ENCODE measurements at places on chromosomes 1 and 21.

- DNase-seq: no peak
Measured at GRCh38 chr1:209431402-209431801, 152.1 kb upstream of the CAMK1G start.

DNA sequence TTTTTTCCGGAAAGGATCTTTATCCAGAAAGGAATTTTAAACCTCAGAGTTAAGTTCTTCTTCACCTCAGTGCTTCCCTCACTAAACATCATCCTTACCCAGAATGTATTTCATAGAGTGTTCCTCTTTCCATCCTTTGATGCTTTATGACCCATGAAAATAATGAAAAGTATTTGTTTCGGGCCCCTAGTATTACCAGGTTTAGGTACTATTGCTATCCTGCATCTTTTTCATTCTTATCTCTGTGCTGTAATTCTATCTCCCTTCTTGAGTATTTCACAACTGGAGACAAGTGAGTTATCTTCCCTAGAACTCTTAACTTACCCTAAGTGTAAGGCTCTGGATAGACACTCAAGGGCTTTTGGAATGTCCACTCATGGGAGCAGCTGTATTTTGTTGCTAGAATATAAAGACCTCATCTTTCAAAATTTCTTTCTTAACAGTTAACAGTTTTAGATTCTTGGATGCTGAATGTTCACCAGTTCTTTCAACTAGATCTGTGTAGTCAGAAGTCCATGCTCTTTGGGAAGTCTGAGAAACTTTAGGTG, 26.2 kb downstream of the UCK2 start:
- peak; percentile 61 for DNase-seq

DNA sequence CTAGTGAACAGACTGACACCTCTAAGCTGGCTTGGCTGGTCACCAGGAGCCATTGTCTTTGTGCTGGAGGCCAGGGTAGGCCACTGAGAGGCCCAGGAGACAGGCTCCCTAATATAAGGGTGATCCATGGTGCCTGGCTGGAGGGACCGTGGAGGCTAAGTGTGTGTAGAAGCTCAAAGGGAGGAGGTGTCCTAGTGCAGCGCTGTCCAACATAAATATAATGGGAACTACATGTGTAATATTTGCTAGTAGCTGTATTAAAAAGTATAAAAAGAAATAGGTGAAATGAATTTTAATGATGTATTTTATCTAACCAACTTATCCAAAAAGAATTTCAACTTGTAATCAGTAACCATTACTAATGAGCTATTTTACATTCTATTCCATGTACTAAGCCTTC, 35.0 kb downstream of the SOX13 start:
- no peak for DNase-seq

- DNase-seq: no peak
Measured at GRCh38 chr1:29496701-29497100, 260.4 kb downstream of the PTPRU start.

- peak; percentile 61 for DNase-seq
Measured at GRCh38 chr1:21308847-21309652, 18.8 kb upstream of the ECE1 start.

DNA sequence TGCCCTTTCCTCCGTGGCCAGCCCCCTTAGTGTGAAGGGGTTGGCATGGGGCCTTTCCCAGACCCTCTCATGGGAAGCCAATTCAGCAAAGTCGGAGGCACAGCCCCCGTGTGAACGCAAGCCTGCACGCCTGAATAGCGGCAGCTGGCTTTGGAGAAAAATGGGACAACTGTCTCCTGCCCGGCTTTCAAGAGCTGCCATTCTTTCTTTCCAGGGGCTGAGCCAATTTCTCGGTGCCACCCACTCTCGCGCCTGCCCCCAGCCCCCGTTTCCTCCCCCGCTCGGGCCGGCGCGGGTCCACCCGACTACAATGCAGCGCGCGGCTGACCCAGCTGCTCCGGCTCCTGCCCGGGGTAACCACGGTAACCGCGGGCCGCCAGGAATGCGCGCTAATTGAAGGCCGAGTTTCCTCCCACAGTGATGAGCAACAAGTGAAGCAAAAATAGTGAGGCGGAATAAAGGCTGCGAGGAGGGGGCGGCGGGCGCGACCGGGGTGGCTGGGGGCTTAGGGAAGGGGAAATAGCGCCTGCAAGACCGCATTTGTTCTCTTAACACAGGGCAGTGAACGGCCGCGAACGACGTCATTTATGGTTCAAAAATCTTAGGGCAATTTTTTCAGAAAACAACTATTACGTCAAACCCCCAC, 27.8 kb downstream of the ILDR2 start:
- DNase-seq: peak; percentile 39

- DNase-seq: no peak
Measured at GRCh38 chr1:33178836-33179439, 2.9 kb downstream of the TRIM62 start.

DNA sequence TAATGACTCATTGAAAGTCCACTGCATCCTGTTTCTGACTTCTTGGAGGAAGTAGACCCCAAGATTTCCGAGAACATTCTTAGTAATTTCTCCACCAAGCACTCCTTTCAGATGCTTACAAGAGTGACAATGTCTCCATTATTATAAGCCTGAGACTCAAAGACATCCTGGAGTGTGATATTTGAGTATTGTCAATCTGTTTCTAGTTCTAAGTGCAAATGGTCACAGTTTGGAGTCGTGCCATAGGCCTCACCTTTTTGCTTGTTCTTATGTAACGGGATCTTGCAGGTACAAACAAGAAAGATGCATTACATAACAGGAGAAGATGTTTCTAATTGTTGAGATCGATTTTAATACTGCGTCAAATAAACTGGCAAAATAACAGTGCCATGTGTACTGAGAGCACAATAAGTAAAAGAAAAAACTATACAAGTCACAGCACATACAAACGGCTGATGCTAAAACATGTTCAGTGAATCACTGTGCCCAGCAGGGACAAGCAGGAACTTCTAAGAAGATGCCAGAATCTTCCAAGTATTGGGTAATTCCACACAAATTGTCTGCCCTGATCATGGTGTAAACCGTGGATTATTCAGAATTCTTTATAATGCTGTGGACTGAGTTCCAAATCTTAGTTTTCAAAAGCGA, 54.1 kb downstream of the CD2 start:
- DNase-seq: no peak

GRCh38 chr1:182397653-182398393, 2.6 kb downstream of the TEDDM1 start:
- no peak for DNase-seq

GRCh38 chr1:17397910-17398695, 26.1 kb downstream of the PADI6 start:
- DNase-seq: no peak

DNA sequence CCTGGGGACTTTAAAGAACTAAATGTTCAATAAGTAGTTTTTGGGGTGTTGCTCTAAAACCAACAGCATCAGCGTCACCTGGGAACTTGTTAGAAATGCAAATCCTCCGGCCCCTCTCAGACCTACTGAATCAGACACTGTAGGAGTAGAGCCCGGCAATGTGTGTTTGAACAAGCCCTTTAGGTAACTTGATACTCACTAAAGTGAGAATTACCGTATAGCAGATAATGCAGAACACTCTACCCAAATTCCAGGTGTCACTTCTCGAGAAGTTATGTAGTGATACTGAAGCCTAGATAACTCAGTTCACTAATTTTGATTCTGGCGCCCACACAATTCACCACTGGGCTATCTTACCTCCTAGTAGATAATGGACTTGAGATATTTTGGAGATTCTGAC, 3.7 kb upstream of the DPT start:
- DNase-seq: no peak

DNA sequence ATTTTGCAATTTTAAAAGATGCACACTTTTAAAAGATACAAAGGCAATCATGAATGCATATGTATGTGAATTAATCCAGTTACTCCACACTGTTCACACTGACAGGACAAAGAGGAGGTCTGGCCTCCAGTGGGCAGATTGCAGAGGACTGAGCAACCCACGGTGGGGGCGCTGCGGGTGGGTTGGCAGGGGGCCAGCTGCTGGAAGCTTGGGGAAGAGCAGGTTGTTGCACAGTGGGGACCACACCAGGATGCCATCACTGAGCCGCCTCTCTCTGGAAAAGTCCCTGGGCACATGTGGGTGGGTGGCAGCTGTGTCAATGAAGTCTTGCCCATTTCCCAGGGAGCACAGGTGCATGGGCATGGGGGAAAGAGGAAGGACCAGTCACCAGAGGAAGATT, 12.7 kb upstream of the PADI4 start:
- no peak for DNase-seq

GRCh38 chr1:168686666-168687065, 42.3 kb downstream of the DPT start:
- no peak for DNase-seq

GRCh38 chr1:28642056-28642846, 616 bp downstream of the TAF12 start:
- no peak for DNase-seq

- peak; percentile 48 for DNase-seq
Measured at GRCh38 chr1:23103001-23103889, 65.4 kb downstream of the LUZP1 start.

- DNase-seq: peak; percentile 61
Measured at GRCh38 chr1:240719953-240720700, 108.2 kb upstream of the GREM2 start.

DNA sequence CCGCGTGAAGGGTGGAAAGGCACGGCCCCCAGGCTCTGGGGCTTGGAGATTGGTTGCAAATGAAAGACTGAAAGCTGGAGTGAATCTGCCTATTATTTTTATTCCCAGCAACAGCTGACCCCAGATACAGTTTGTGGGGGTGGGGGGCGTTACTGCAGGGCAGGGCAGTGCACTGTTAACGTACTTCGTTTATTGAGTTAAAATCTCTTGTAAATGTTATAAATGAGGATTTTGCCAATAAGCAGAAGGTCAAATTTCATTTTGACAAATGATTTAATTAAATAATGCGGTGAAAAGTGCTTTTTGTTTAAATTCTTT, 1.0 kb upstream of the VPS26C start:
- no peak for DNase-seq

- DNase-seq: no peak
Measured at GRCh38 chr1:17873007-17873675, 118.0 kb downstream of the ACTL8 start.

DNA sequence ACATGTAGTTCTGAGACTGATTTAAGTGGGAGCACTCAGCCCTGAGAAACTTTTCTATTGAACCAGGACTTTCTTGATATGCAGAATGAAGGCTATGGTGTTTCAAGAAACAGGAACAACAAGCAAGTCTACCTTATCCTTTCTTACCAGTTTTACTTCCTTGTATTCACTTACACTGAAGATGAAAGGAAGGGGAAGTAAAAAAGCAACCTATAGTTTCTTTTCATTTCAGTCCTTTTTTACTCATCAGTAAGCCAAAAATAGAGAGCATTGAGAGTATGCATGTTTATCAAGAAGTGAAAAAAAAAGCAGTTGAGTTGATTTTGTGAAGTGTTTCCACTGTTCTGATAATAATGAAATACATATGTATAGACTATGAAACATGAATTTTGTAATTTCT, 1010.3 kb downstream of the AMY1C start:
- DNase-seq: no peak

- DNase-seq: no peak
Measured at GRCh38 chr1:1665815-1666251, 7.0 kb upstream of the CDK11B start.

- DNase-seq: peak; percentile 93
Measured at GRCh38 chr1:1013105-1013921, at the start of gene ISG15. ISG15 (plus strand) TSS chr1:1013497; CDS start chr1:1013574, 77 bp downstream.

DNA sequence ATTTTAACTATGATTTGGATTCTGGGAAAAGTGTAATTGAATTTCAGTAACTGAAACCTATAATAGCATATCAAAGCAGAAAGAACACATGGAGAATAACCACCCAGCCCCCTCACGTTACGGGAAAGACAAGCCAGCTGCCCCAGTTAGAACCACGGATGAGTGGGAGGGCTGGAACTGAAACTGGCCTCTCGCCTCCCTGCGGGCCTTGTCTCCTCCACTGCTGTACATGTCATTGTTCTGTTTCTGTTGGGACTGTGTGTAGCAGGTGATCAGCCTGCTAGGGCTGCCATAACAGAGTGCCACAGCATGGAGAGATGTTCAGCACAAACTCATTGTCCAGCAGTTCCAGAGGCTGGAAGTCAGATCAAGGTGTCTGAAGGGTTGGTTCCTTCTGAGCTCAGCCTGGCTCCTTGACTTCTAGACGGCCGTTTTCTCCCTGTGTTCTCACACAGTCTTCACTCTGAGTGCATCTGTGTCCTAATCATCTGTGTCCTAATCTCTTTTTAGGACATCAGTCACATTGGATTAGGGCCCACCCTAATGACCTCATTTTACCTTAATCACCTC, 52.4 kb downstream of the MAP3K21 start:
- DNase-seq: no peak

DNA sequence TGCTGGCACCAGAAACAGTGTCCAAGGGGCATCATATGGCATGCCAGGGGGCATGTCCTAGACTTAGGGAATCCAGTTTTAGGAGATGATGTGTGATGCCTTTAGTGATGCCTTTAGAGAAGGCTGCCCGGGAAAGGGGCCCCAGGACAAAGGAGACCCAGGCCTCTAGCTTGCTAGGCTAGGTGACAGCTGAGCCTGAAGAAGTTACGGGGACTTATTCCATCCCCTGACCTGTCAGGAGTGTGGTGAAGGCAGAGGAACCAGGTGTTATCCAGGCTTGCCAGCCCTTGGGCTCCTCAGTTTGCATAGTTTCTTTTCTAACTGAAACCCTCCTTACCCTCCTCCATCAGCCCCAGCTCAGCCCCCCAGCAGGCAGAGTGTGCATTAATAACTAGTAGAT, 269.7 kb upstream of the CSF3R start:
- DNase-seq: no peak

GRCh38 chr21:15406791-15407190, 323.0 kb upstream of the USP25 start:
- DNase-seq: no peak

GRCh38 chr1:111559736-111560279, 56.4 kb upstream of the ADORA3 start:
- no peak for DNase-seq

GRCh38 chr1:184110272-184111204, 59.0 kb downstream of the TSEN15 start:
- DNase-seq: no peak

DNA sequence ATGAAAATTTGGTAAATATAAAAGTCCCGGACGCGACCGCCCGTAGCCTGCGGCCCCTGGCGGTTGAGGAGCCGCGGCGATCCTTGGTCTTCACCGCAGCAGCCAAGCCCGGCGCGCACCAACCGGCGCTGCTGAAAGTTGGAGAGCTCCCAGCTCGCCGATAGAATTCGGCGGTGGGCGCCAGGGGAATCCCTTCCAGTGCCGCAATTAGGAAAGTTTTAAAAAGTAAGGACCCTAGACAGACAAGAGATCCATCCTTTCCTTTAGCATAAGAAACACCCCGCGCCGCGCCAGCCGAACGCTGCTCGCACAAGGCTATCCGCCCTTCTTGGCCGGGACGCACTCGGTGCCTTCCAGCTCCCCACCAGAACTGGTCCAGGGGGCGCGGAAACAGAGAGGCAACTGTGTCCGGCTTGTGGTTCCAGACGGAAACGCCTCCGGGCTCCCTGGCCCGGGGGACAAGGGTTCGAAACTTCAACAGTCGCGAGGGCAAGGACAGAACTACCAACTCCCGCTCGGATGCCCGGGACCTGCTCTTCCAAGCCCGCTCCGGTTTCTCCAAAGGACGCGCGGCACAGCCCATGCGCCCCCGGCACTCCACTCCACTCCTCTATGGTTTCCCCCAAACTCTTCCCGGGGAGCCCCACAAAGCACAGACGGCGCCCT, 1.7 kb downstream of the FAM78B start:
- DNase-seq: peak; percentile 48
